Upper lobe of left lung (tissue), 6 donors: ENCODE measurements at places on chromosomes 5 and 9. TPM values are rescaled to one million over a fixed set of nuclear protein-coding genes. Genes with fewer than 3 reads are reported as not detected.

- no peak for DNase-seq
Measured at GRCh38 chr5:82847562-82847961, 229.6 kb downstream of the TMEM167A start.

DNA sequence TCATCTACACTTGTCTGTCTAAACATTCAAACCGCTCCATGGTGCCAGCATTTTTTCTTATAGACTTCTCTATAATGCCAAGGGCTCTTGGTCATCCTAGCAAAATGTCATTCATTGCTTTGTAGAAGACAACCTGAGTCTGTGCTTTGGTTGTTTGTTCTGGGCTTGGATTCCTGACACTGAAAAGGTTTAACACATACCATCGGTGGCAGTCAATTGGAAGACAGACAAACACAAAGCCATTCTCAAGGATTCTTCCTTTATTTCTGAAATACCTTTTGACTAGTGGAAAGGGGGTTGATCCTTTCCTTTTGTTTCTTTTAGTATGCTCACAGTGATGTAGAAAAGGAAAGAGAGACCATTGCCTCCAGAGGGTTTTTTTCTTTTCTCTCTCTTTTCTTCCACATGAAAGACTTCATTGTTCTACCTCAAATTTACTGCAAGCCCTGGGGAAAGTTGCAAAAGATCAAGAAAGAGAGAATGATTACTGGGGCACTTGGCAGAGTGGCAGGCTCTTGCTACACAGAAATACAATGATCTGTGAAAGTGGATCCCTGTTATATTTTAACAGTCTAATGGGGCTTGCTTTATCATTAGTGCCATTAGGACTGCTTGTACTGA lies 66.4 kb upstream of the TMC1 start:
- DNase-seq = no peak

DNA sequence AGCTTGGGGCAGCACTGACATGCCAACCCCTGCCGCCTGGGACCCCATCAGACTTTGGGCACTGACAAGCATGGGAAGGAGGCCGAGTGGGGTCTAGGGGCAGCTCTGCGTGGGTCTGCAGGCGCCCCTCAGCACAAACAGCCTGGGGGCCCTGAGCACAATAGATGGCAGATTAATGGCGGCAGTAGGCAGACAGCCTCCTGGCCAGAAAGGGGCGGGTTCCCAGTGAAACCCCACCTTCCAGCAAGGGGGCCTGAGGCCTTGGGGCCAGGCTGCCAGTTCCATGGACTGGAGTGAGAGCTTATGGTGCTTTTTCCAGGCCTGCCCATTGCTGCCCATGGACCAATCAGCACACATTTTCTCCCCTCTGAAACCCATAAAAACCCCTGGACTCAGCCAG lies 2031.2 kb downstream of the EFNA5 start:
- peak; percentile 39 for DNase-seq

- DNase-seq = no peak
Measured at GRCh38 chr5:154403776-154404387, 41.9 kb upstream of the SAP30L start.

- no peak for DNase-seq
Measured at GRCh38 chr5:94173100-94173499, 431.7 kb upstream of the POU5F2 start.

- no peak for DNase-seq
Measured at GRCh38 chr9:129094387-129095169, 13.7 kb downstream of the DOLPP1 start.

- no peak for DNase-seq
Measured at GRCh38 chr5:133316346-133317343, 264.8 kb downstream of the HSPA4 start.

- no peak for DNase-seq
Measured at GRCh38 chr5:139554264-139554663, 6.9 kb upstream of the UBE2D2 start.

- peak; percentile 41 for DNase-seq
Measured at GRCh38 chr5:135192351-135192750, 158.3 kb upstream of the PITX1 start.

DNA sequence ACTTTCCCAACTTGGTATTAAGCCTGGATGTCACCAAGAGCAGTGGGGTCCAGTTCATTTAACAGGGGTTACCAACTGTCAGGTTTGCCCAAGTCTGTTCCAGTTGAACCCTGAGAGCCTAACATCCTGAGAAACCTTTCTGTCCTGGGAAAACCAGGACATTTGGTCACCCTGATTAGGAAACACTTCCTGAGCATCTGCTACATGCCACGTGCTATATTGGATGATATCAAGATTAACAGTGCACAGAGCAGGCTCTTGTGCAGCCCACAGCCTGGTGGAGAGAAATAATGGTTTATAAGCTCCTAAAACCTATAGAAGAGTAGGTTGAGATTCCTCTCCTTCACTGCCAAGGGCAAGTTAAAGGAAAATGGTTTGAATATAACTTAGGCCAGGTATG lies 102.9 kb upstream of the RAD23B start:
- no peak for DNase-seq

DNA sequence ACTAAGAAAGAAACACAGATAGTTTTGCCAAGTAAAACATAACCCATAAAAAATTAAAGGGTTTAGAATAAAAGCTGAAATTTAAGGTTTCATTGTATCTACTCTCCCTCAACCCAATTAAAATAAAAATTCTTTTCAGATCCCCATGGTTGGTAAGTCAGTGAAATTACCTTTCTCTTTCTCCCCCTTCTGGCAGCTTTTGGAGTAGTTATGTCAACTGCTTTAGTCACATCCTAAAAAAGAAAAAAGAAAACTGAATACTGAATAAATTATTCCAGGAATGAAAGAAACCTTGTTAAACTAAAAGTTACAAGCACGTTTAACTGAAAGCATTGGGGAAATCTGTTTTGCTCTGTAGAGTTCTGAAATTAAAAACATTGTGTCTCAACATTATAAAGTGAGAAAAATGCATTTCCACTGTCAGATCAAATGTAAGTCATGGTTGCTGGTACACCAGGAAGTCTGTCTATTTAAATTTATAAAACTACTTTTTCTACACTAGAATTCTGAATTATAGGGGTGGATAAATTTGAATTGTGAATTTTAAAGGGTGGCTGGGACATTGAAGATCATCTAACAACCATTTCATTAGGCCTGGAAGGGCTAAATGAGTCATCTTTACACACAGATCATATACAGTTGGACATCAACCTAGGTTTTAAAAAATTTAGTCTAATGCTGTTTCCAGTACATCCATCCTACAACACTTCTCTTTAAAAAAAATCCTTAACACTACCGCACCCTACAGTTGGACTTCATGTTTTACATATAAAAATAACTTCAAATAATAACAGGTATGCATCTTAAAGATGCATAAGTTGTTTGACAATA lies 24.7 kb downstream of the PSIP1 start:
- no peak for DNase-seq

- DNase-seq = no peak
Measured at GRCh38 chr9:91060520-91061343, 259.1 kb downstream of the SYK start.

The FBXW5 gene
- total RNA-seq = 93.3 TPM

The PCDHA7 gene
- total RNA-seq = 0.46 TPM

The SLC25A2 gene
- total RNA-seq = 0.43 TPM

The ECPAS gene
- total RNA-seq = 158 TPM

The CMYA5 gene
- 12.6 TPM for total RNA-seq

The KIF3A gene
- 22.0 TPM for total RNA-seq

The CARTPT gene
- 0.69 TPM for total RNA-seq

The PCDHB16 gene
- 2.1 TPM for total RNA-seq
